T follicular helper cell (primary cell): ENCODE measurements at places on chromosomes 6 and 20.

DNA sequence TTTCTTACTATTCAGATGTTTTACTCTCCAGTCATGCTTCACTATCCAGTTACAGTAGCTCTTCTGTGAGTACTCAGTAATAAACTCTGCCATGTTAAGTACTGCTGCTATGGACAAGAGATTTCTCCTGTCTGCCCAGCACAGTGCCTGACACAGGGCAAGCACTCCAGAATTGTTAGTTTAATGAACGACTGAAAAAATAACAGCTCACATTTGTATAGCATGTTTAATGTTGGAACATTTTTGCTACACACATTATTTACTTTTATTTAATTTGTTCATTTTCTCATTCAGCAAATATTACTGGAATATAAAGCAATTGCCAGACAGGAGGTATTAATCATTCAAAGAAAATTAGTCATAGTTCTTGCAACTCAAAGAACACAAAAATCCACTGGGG lies 142.6 kb upstream of the HMGN3 start:
- DNase-seq: no peak

DNA sequence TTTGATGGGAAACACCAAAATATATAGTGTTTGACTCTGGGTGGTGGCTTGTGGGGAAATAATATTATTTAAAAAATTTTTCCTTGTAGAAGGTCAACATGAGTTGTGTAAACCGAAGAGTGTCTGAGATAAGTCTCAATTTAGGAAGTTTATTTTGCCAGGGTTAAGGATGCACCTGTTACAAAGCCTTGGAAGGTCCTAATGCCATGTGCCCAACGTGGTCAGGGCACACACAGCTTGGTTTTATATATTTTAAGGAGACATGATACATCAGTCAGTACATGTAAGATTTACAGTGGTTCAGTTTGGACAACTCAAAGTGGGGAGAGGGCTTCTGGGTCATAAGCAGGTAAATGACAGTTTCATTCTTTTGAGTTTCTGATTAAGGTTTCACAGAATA lies 162.1 kb downstream of the ZFAND3 start:
- DNase-seq: no peak

DNA sequence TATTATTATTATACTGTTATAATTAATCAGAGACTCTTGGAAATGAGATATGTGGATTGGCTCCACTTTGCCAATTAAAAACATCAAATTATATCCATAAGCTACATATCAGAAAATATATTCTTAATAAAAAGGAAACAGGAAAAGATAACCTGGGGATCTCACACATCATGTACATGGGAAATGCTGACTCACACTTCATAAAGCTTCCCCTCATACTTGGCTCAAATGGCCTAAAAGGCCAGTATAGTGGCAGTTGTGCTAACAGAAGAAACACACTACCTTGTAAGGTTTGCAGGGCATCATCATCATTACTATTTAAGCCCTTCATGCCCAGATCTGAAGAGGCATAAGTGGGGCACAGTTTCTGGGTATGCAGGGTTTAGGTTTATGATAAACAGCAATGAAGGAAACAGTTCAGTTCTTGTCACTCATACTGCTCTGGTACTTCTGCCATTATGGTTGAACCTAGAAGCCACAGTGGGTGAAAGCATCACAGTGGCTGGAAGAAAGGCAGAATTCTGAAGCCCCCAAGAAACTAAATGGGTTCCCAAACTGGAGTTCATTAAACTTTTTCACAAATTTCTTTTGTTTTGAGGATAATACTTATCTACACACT lies 60.6 kb downstream of the BTBD9 start:
- no peak for DNase-seq

GRCh38 chr6:40778918-40779317 lies 191.8 kb upstream of the LRFN2 start:
- DNase-seq: no peak

GRCh38 chr6:82568290-82568993 lies 204.8 kb downstream of the TPBG start:
- no peak for DNase-seq

DNA sequence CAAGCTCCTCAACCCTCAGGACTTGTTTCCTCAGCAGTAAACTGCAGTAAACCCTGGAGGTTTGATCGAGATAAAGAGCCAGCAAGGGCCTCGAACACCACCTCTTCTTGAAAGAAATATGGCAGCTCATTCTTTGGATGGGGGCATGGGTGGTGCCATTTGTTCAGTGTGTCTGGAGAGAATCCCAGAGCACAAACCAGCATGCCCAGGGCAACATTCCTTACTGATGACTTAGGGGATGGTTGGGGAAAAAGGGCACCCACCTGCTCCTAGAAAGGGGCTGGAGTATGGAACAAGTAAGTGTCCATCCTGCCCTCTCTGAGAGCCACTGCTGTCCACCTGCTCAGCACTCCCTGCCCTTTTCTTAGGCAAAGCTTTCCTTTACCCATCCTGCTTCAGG lies 31.3 kb upstream of the ZFAND3 start:
- no peak for DNase-seq

DNA sequence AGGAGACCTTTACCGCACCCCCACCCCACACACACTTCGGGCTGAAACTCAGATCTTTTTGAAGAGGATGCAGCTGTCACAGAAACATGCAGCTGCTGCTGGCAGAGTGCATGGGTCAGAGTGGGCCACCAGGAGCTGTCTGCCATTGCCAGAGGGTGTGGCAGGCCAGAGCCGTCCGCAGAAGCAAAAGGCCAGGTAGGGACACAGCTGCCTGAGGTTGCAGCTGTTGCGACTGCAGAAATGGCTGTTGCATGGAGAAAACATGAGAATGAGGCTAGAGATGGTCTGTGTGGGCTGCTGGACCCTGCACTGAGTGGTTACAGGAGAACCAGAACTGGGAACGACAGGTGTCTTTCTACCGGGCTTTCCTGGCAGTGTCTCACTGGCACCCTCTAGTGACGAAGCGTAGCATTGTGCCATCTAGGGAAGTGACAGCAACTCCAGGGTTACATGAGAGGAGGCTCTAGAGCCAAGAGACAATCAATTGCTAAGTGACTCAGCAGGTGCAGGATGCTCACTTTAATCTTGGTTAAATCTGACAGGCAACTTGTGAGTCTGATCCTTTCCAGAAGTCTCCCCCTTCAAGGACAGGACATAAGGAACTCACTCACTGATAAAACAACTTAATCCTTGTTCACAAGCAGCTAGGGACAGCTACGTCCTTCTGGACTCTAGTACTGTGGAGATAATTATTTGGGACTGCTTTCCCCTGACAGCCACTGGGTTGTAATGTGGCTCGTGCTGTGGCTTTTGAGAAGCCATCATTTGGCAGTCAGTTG lies 29.1 kb upstream of the SERPINB9 start:
- DNase-seq: peak; percentile 78

DNA sequence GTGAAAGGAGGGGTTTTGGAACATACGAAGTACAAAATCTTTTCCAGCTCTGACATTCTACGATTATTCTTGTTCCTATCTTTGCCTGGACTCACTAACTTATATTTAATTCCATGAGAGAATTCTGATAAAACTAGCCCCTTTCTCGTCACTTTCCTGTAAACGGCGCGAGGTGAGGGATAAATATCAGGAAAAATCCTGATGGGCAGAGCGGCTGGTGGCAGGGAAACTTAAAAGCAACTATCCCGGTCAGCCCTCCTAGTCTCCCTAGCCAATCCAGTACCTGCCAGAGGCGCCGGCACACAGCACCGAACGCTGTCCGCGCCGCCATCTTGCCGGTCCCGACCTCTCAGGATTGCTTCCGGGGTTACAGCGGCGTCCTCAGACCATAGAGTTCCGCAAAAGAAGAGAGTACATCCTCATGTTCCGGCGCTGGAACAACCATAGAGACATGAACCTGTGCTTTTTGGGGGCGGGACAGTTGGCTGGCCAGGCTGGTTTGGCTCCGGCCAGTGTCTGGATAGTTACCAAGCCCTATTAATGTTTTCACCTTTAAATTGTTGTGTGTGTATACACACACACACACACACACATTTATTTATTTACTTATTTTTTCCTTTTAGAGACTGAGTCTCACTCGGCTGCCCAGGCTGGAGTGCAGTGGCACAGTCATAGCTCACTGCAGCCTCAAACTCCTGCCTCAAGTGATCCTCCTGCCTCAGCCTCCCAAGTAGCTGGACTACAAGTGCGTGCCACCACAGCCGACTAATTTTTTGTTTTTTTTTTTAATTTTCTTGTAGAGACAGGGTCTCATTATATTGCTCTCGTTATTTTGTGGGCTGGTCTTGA lies at the start of gene MRPS10:
MRPS10 (minus strand) TSS at position 343 of the 849 bp plus-strand sequence; CDS start at position 331, 12 bp downstream.
- peak; percentile 87 for DNase-seq

GRCh38 chr20:5927749-5928462 lies 22.4 kb downstream of the TRMT6 start:
- no peak for DNase-seq

DNA sequence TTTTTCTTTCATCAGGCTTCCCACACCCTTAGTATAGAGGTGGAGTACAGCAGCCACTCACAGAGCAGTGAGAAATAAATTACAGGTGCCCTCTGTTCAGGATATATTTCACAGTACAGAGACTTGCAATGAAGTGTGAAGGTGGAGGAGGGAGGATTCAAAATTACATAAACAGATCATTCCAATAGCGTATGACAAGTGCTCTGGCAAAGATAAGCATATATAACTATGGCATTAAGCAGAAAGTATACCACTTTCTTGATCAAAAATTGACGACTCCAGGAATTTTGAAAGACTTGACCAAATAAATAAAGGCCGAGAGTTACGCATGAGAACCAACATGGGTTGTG lies 108.7 kb downstream of the GPX5 start:
- DNase-seq: no peak

DNA sequence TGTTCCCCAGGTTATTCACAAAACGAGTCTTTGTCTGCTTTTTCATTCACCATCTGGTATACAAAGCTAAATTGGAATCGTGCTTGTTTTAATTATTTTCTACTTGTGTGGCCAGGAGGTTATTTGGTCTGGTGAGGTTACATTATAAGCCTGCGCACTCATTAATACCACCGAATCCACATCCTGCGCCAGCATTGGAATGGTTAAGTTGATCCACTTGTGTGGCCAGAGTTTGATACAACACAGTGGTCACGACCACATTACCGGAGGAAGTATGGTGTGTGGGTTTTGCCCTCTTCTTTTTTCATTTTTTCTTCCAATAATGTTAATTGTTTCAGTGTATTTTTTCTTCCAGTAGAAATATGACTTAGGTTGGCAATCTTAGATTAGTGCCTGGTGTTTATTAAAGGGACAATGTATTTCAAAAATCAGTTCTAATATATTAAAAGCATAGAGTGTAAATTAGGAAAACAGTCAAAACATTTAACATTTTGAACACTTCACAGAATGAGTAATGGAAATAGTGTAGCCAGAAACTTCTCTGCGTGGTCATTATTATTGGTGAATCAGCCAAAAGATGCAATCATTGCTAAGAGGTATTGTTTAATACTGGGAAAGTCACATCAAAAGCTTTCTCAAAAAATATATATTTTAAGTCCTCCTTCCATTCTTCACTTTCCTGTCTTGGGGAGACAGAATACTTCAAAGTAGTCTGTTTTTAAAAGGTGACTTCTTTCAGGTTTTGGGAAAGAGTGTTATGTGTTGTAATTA lies 84.5 kb downstream of the JARID2 start:
- no peak for DNase-seq

- DNase-seq: no peak
Measured at GRCh38 chr6:117165911-117166499, 99.4 kb upstream of the VGLL2 start.

- no peak for DNase-seq
Measured at GRCh38 chr6:86756640-86757229, 180.6 kb upstream of the HTR1E start.

GRCh38 chr6:27407153-27407814 lies 18.7 kb downstream of the ZNF391 start:
- no peak for DNase-seq

- DNase-seq: no peak
Measured at GRCh38 chr6:127582777-127583462, 5.9 kb downstream of the C6orf58 start.

DNA sequence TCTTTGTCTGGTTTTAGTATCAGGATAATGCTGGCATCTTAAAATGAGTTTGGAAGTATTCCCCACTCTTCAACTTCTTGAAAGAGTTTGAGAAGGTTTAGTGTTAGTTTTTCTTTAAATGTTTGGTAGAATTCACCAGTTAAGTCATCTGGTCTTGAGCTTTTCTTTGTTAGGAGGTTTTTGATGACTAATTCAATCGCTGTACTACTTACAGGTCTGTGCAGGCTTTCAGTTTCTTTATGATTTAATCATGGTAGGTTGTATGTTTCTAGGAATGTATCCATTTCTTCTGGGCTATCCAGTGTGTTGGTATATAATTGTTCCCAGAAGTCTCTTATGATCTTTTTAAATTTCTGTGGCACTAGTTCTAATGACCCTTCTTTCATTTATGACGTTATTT lies 215.5 kb downstream of the LRFN2 start:
- DNase-seq: no peak

- DNase-seq: no peak
Measured at GRCh38 chr6:159642995-159643394, 50.0 kb downstream of the SOD2 start.

- no peak for DNase-seq
Measured at GRCh38 chr6:163583558-163583957, 169.0 kb downstream of the QKI start.

DNA sequence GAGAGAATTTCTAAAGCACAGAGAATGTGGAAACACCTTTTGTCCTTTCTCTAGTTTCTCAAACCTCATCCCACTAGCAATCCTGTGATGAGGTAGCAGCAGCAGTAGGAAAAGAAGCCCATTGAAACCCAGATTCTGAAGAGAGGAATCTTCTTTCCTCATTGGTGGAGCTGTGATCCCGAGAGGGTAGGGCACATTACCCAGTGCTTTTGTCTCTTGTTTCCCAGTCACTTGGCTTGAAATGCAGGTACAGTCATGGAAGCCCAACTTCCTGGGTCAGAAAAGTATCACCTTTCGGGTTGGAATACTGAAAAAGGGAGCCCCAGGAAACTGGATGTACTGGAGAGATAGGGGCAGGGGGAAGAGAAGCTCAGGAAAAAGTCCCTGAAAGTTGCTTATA lies 417.4 kb downstream of the TBC1D32 start:
- no peak for DNase-seq

DNA sequence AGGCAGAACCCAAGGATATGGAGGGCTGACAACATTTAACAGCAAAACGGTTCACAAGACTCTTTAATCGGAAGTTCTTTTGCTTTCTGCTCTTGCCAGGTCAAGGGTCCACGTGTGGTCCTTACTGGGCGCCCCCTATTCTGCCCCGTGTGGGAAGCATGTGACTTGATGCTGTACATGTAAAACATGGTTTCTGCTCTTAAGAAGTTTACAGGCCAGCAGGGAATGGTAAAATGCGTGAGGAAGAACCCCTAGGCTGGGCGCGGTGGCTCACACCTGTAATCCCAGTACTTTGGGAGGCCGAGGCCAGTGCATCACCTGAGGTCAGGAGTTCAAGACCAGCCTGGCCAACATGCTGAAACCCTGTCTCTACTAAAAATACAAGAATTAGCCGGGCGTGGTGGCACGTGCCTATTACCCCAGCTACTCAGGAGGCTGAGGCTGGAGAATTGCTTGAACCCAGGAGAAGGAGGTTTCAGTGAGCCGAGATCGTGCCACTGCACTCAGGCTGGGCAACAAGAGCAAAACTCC lies 19.3 kb downstream of the ZNF217 start:
- DNase-seq: no peak

DNA sequence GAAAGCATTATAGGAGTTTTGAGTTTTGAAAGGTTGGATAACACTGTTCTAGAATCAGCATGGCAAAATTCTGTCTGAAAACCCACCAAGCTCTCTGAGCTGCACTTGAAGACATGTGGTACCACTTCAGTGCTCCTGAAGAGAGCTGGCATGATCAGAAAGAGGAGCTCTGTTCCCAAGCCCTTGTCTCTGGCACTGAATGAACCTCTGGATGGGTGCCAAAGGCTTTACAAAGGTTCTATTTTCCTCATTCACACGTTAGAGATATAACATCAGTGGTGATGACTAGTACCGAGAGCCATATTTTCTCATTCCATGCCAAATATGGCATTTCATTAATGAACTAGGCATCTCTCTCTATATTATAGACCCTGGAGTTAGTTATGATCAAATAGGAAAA lies 301.8 kb upstream of the ID4 start:
- no peak for DNase-seq
